ENCODE measurements at places on chromosomes 11 and 22. TPM values are rescaled to one million over a fixed set of nuclear protein-coding genes. Genes with fewer than 3 reads are reported as not detected.

Gene GALR3
- total RNA-seq, result not detected

DNA sequence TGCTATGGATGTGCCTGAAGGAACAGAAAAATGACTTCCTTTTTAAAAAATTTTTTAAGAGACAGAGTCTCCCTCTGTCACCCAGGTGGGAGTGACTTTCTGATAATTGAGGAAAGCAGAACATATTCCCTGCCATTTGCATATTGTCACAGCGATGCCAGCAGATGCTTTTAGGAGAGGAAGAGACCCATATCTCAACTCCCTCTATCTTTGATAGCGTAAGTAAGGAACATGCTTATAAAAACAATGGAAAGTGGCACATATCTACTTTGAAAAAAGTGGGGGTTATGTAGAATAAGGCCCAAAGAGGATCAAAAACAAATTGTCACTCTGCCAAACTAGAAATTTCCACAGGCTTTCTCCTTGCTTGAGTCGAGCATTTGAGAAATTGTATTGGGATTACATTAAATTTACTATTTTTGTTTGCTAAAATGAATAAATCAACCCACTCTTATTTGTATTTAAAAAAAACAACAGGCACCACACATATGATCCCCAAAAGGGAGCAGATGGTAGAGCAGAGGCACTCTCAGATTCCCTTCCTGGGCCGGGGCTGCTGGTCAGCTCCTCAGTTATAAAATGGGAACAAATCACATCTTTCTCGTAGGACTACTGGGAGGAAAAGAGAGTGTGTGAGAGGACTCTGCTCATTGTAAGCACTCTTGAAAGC, 68.8 kb upstream of the TSPAN18 start:
- DNase-seq, result no peak
- H3K27ac ChIP-seq, result no peak overlapping the region
- no peaks in the 10 kb centered on the region for H3K36me3 ChIP-seq
- H3K4me3 ChIP-seq, result no peak overlapping the region

- H3K27me3 ChIP-seq, result no peaks in the 10 kb centered on the region
- no peak overlapping the region for H3K4me3 ChIP-seq
- H3K4me1 ChIP-seq, result no peaks in the 10 kb centered on the region
- H3K27ac ChIP-seq, result no peak overlapping the region
- no peak for DNase-seq
These were observed 31.3 kb downstream of the OSBP start for GRCh38 chr11:59584294-59584693.

DNA sequence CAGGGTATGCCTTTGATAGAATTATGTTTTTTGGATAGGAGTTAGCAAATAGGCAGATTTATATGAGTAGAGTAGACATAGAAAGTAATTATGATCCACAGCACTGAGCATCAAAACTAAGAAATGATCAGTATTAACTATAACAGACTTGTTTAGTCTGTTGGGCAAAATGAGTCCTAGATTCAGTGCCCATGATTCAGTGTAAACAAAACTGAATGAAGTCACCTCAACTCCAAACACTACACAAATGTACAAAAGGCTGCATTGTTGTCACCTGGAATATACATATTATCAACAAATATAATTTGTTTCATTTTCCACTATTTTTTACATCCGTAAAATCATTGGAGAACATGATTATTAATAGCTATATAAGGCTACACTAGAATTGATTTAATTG, 6.7 kb downstream of the UEVLD start:
- no peak overlapping the region for H3K4me3 ChIP-seq
- no peaks in the 10 kb centered on the region for H3K4me1 ChIP-seq
- DNase-seq, result no peak
- H3K27ac ChIP-seq, result no peak overlapping the region
- no peaks in the 10 kb centered on the region for H3K36me3 ChIP-seq
- H3K27me3 ChIP-seq, result no peaks in the 10 kb centered on the region
